ENCODE measurements at places on chromosomes 11 and 22. TPM values are rescaled to one million over a fixed set of nuclear protein-coding genes. Genes with fewer than 3 reads are reported as not detected.

GRCh38 chr11:1178201-1178885 is 20.6 kb downstream of the MUC5AC start:
- no peak for DNase-seq

DNA sequence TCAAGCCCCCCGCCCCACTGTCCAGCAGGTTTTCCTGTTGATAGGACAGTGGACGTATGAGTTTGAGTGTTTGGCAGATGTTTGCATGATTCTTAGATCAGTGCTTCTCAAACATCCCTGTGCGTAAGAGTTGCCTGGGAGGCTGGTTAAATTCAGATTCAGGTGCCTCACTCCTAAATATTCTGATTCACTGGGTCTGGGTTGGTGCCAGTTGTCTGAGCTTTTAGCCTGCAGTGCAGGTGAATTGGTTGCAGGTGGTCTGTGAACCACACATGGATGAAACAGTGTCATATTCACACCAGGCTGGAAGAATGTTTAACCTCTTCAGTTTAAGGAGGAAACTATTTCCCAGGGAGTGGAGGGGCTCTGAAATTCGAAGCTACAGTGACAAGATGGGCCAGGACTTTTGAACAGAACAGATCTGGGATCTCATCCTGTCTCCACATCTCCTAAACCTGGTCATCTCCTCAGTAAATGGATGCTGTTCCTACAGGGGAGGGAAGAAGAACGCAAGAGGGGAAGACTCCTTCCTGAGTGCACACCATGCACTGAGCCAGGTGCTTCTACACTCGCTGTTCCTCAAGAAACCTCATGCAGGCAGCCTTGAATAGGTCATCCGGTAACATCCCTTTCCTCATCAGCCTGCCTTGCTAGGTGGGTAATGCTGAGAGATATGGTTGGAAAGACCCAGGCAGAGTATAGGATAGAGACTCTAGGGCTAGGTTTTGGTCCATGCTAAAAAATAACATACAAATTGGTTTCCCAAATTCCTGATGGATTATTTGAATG is 47.8 kb downstream of the TEAD1 start:
- no peak for DNase-seq

- no peak for DNase-seq
These were observed 15.9 kb upstream of the HYLS1 start for GRCh38 chr11:125871391-125872137.

DNA sequence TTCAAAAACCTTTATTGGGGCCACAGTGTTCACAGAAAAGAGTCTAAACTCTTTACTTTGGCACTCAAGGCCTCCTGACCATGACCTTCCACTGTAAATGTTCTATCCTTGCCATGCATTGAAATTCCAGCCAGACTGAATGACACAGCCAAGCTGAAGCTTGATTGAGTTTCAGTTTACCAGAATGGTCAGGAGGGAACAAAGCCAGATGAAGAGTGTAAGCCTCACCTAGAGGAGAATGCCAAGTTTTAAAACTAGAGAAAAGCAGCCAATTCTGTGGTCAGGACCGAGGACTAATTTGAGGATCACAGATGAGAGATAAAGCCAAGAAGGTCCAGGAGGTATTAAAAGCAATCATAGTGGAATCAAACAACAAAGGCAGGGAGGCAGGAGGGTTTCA is 215.3 kb downstream of the KCNA4 start:
- DNase-seq = peak; percentile 1

DNA sequence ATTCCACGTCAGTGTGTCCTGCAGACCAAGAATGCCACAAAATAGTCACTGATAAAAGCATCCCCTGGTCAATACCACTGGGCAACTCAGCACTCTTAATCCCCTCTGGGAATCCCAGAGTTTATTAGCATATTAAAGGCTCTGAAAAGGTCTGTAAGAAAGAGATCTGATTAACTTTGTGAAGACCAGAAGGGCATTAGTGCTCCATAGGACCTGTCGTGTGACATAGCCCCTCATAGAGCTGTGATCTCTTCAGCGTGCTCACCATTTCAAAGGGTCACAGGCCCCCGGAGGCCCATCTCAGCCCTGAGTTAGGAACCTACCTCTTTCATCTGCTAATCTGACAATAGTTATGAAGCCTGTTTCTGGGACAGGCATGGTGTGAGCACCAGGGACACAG is 299.2 kb downstream of the MN1 start:
- DNase-seq = no peak

DNA sequence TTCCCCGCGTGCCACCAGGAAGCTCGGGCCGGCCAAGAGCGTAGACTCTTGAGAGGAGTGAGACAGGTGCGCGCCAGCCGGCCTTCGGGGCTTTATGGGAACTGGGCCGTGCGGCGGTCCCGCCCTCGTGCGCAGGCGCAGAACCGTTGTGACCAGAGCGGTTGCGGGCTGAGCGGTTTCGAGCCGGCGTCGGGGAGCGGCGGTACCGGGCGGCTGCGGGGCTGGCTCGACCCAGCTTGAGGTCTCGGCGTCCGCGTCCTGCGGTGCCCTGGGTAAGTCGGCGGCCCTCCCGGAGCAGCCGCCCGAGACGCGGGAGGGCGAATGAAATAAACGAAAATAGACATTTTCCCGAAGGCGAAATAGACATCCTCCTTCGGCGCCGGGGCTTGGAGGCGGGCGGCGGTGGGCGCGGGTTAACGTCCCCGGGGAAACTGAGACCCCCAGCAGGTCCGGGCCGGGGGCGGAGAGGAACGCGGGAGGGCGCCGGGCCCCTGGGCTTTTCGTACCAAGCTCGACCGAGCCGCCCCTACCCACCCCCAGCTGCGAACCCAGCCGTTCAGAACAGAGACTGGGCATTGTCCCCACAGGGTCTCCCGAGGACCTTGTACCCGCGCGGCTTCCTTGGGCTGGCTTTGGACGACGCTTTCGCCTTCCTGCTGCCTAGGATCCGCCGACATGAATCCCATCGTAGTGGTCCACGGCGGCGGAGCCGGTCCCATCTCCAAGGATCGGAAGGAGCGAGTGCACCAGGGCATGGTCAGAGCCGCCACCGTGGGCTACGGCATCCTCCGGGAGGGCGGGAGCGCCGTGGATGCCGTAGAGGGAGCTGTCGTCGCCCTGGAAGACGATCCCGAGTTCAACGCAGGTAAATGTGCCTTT is at the start of gene ASRGL1:
TSS of gene ASRGL1 (plus strand) at position 146 of the 879 bp plus-strand sequence. CDS start at position 676, 530 bp downstream.
- DNase-seq = peak; percentile 69

GRCh38 chr11:11521306-11522002 is 100.4 kb downstream of the GALNT18 start:
- no peak for DNase-seq

GRCh38 chr11:1532014-1532586 is 40.0 kb downstream of the DUSP8 start:
- peak; percentile 55 for DNase-seq

The SEPTIN5 gene
- polyA plus RNA-seq = 120 TPM

The CHST1 gene
- polyA plus RNA-seq = 18.4 TPM

The OR56A3 gene
- polyA plus RNA-seq = not detected

The TMEM25 gene
- 18.6 TPM for polyA plus RNA-seq

The PHF5A gene
- polyA plus RNA-seq = 33.0 TPM

Data from muscle of arm (tissue), 14 donors.